ENCODE measurements at places on chromosomes 3 and 15.

GRCh38 chr3:4716266-4716665 is 223.1 kb downstream of the ITPR1 start:
- DNase-seq, result no peak

DNA sequence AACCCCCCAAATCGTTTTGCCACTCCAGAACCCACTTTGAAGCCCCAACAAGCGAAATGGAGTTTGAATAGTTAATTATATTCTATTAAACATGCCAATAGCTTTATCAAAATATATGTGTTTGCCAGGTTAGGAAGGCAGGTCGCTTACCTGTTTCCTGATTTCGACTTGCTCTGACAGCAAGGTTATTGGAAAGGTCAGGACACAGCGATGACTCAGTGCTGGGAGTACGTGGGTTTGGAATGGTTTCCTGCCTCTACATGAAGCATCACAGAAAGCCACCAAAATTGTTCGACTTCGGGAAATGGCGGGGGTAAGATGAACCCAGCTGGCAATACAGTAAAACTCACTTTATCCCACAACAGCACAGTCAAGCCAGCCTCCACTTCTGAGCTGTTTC is 135.6 kb upstream of the ABI3BP start:
- no peak for DNase-seq

GRCh38 chr3:134404366-134404885 is 30.2 kb upstream of the AMOTL2 start:
- DNase-seq, result peak; percentile 42

DNA sequence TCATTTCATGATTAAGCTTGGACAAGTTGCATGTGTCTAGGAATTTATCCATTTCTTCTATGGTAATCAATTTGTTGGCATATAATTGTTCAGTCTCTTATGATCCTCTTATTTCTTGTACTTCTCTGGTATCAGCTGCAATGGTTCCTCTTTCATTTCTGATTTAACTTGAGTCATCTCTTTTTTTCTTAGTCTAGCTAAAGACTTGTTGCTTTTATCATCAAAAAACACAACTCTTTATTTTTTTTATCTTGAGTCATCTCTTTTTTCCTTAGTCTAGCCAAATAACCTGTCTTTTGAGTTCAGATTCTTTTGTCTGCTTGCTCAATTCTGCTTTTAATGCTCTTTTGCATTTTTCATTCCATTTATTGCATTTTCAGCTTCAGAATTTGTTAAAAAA is 37.3 kb downstream of the UBE3A start:
- DNase-seq, result no peak

DNA sequence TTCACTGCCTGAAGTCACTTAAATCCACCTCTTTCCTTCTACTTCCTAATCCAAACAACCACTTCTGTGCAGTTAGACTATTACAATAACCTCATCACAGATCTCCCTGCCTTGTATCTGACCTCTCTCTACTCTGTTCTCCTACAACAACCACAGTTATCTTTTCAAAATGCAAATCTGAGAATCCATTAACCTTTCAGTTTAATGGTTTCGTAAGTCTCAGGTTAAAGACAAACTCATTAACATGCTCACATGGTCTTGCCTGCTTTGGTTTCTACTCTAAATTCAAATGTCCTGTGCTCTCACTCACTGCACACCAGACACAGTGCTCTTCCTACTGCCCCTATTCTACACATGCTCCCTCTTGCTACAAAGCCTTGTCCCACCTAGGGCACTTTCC is 406.5 kb upstream of the THBS1 start:
- no peak for DNase-seq

DNA sequence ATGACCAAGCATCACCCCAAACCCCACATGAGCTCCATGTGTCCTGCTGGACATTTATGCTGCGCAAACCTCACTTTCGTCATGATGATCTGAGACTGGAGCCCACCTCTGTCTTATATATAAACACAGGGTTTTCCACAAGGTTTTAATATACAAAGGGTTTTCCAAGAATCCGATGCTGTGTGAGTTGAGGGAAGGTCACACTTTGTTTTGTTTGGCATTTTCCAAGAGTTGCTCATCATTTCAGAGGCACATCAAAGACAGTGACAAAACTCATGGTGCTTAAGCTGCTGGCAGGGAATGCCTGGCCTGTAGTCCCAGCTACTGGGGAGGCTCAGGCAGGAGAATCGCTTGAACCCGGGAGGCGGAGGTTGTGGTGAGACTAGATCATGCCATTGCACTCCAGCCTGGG is 20.0 kb downstream of the EFCC1 start:
- peak; percentile 65 for DNase-seq

- DNase-seq, result no peak
These were observed 83.3 kb upstream of the KCNH8 start for GRCh38 chr3:19065027-19065426.

- peak; percentile 92 for DNase-seq
These were observed 178.2 kb upstream of the TGFBR2 start for GRCh38 chr3:30428251-30428650.

DNA sequence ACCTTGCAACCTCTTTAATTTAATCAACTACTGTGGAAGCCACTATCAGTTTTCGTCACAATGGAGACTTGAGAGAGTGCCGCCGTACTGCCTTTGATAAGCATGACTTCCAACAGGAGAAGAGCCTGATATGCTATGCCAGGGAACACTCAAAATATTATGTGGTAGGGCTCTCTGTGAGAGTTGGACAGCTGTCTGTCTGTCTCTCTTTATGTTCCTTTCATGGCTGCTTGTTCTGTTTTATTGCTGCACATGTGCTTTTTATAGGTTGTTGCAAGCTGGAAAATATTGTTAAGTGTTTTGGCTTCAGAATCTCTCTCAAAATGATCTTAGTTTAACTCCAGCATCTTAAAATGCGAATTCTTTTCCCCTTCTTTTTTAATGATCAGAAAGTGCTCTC is 249.4 kb upstream of the RARB start:
- DNase-seq, result no peak

- DNase-seq, result peak; percentile 87
These were observed 337.5 kb upstream of the THBS1 start for GRCh38 chr15:39243396-39243795.

GRCh38 chr3:197001972-197002700 is 27.5 kb downstream of the MELTF start:
- DNase-seq, result peak; percentile 29

- no peak for DNase-seq
These were observed 995 bp downstream of the ADAMTS17 start for GRCh38 chr15:100340721-100341238.

- no peak for DNase-seq
These were observed 160.6 kb downstream of the RBMS3 start for GRCh38 chr3:29441422-29441821.

DNA sequence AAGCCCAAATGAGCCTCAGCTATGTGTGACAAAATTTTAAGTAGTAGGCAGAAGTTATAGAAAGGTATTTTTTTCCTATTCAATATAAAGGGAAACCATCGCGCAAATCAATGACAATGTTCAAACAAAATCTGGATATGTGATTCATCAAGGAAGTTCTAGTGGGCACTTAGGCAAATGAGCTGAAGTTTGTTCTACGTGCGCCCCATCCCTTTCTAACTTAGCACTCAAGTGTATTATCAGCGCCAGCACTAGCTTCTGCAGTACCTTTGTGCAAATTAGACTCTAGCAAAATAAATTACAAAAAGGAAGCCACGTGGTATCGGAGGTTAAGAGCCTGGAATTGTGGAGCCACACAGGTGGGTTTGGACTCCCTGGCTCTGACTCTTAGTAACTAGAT is 91.1 kb downstream of the TBL1XR1 start:
- DNase-seq, result no peak

GRCh38 chr3:155629056-155629455 is 115.8 kb downstream of the PLCH1 start:
- no peak for DNase-seq

DNA sequence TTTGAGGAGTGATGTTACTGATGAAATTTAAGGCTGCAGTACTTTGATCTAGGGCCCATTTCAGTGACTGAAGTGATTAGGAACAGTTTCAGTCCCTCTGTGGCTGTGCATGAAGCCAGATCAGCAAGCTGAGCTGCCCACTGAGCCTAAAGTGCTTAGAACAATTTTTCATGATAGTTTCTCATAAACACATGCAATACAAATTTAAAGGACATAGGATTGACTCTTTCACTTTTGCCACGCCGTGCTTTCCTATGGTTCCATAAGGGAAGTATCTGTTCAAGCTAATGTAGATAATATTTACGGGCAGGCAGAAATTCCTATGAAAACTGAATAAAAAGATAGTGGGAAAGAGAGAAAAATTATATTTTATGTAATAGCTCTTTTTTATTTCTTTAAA is 10.6 kb downstream of the ANKUB1 start:
- no peak for DNase-seq

GRCh38 chr3:186184021-186184420 is 75.1 kb upstream of the ETV5 start:
- no peak for DNase-seq

- DNase-seq, result peak; percentile 64
These were observed 43.8 kb downstream of the SPSB4 start for GRCh38 chr3:141094790-141095545.

DNA sequence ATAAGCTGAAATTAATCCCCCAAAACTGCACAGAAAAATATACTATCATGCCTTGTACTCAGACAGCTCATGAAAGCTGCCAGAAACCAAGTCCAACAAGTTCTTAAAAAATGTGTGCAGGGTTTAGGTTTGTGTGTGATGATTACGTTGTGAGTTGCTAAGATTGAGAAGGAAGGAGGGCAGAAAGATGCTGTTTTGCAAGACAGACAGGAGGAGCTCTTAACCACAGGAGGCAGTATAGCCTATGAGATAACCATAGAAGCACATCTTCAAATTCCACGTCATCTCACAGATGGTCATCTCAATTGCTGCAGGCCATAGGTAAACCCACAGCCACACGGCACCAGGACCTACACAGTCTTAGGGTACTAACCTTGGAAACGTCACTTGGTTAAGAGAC is 191.9 kb downstream of the STT3B start:
- peak; percentile 6 for DNase-seq

- peak; percentile 50 for DNase-seq
These were observed 16.0 kb upstream of the SRP14 start for GRCh38 chr15:40054855-40055575.

- peak; percentile 82 for DNase-seq
These were observed 28.1 kb downstream of the ITGB5 start for GRCh38 chr3:124859025-124859424.

GRCh38 chr3:58384381-58385090 is 49.1 kb downstream of the PDHB start:
- no peak for DNase-seq

DNA sequence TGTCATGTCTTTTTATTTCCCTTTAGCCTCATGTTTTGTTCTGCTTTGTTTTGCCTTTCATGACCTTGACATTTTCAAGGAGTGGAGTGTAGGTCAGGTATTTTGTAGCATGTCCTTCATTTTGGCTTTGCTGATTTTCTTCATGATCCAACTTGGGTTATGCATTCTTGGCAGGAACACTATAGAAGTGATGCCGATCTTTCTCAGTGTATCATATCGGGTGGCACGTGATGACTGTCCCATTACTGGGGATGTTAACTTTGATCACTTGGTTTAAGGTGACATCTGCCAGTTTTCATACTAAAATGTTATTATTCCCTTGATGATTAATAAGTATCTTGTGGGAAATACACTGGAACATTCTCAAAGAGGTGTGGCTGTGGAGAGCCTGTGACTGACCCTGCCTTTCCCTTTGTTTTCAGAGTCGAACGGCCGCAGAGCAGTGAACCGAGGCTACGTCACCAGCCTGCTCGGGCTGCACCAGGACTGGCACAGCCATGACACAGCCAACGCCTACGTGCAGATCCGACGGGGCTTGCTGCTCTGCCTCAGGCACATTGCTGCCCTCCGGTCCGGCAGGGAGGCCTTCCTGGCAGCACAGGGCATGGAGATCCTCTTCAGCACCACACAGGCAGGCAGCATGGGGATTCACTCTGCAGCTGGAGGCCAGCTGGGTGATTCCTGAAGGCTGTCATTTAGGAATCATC is 167.7 kb downstream of the AGBL1 start:
- DNase-seq, result no peak

- no peak for DNase-seq
These were observed 185.9 kb upstream of the CADM2 start for GRCh38 chr3:84772841-84773240.

GRCh38 chr15:96629511-96629910 is 299.0 kb downstream of the NR2F2 start:
- DNase-seq, result no peak

GRCh38 chr15:67385971-67386370 is 131.4 kb downstream of the IQCH start:
- DNase-seq, result no peak

DNA sequence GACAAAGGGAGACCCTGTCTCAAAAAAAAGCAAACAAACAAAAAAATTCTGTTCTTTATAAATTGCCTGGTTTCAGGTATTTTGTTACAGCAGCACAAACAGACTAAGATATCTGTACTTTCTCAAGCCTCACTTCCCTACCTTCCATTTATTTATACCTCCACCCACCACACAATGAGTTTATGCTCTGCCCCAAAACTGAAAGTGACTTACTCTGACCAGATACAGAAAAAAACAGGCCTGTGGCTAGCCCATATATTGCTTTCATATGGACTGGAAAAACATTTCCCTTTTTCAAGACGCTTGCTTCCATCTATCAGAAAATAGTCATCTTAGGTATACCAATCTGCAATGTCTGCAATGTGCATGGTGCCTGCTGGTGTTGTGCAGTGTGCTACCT is 8.7 kb upstream of the GPD1L start:
- no peak for DNase-seq

Data from EH (cell line).